ENCODE measurements at places on chromosomes 12 and 14.

GRCh38 chr14:33790996-33791395 is 159.9 kb downstream of the EGLN3 start:
- DNase-seq: no peak

DNA sequence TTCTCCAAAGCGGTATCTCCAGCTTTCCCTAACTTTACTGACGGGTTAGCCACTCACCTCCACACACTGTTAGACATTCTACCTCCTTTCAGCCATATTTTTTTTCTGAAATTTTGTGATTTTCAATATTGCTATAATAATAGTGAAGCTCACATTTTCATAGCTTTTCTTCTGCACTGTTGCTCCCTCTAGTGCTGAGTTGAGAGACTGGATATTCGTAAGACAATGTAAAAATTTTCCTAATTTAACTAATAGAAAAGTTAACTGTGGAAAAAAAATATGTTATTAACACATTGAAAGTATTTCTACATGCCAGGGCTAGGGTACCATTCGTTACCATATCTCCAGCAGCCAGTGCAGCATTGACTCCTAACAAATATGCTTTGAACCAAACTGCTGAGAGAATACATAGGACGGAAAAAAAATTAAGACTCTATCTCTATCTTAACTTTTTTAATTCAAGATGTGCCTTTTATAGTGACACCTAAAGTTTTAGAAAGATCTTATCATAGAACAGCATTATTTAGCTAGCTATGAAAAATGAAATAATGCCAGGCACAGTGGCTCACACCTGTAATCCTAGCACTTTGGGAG is 48.7 kb upstream of the ABCC9 start:
- DNase-seq: no peak

GRCh38 chr12:30911207-30911606 is 15.3 kb upstream of the TSPAN11 start:
- no peak for DNase-seq

DNA sequence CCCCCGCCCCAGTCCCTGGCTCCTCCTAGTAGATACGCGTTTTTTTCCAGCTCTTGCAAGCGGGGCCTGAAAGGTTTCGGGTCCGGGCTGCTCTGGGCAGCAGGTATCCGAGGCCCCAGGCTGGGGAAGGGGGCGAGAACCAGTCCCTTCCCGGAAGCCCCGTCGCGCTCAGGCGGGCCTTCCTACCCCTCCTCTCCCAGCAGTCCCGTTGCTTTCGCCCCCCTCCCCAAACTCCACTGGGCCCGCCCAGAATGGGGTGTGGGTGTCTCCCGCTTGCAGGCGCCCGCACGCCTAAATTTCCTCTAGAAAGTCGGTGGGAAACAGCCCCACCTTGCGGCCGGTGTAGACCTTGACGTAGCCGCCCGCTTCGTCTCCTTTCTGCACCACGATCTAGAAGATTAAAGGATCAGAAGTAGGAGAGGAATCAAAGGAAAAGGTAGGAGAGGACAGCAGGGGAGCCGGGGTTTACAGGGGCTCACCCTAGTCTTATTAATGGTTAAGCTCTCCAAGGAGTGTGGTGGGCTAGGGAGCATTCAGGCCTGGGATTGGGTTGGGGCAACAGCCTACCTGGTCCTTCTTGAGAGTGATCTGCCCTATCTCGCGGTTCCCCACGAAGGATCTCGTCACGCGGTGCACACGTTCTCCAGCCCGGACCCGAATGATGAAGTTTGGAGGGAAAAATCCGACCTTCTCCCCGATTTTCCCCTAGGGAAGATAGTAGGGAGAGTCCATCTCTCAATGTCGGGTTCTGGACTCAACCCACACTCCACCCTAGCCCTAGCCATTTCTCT is 7.3 kb downstream of the STAC3 start:
- peak; percentile 89 for DNase-seq

- no peak for DNase-seq
Observed at GRCh38 chr12:12946686-12947355, 5.1 kb downstream of the GPRC5D start.

- DNase-seq: no peak
Observed at GRCh38 chr12:127980585-127980984, 286.4 kb upstream of the TMEM132C start.

DNA sequence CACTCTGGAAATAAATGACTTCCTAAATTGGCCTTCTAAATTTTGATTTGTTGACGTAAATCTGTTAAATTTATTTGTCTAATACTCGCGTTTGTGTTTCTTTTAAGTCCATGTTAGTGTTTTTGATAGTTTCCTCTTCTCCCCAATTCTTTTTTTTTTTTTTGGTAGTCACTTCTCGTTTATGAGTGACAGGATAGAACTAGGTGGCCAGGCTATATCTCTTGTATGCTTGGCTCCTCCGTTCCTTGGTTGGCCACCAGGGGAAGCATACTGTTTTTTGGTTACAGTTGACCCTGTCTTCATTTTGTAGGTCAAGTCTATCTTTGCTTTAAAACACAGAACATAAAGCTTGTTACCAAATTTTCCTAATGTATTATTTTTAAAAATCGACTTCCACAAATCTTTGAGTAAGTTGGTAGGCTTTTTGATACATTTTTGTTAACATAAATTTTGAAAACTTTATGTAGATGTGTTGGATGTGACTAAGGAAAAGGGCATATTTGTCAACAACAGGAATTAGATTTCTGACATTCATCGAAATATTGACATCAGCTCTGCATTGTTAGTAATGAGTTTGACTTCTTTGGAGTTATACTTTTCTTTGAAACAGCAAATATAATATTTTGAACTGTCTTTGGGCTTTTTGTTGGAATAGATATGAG is 2.2 kb downstream of the RCOR1 start:
- DNase-seq: peak; percentile 75

DNA sequence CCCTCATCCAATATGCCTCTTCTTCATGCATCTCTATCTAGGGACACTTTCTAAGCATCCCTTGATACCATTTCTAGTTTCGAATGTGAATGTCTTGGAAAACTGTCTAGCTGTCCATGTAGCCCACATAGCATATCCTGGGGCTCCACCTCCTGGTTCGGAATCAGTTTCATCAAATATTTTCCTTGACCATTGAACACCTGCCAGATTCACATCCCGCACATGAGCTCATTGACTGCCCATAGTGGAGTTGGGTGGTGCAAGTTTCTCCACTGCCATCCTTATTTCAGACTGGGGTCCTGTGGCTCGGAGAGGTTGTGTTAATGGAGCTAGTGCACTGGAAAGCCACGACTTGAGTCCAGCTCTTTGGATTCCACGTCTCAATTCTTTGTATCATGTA is 58.6 kb upstream of the TMEM263 start:
- no peak for DNase-seq

DNA sequence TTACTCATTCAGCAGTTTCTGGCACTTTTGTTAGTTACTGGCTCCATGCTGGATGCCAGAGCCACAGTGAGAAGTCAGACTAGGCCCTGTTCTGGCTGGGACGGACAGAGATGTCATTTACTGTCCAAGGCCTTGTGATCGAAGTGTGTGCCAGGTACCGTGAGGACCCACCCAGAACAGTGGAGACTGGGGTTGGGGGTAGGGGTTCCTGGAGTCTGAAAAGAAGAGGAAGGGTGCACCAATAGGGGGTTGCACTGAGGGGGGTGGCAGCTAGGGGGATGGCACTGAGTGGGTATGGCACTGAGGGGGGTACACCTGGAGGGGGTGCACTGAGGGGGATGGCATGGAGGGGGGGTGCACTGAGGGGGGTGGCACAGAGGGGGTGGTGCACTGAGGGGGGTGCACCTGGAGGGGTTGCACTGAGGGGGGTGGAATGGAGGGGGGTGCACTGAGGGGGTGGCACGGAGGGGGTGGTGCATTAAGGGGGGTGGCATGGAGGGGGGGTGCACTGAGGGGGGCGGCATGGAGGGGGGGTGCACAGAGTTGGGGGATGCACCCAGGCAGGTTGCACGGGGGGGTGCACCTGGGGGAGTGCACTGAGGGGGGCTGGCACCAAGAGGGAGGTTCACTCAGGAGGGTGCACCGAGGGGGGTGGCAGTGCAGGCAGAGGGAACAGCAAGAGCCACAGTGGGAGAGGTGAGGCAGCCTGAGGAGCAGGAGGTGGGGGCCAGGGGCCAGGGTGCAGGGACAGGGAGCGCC is 10.6 kb upstream of the CYP46A1 start:
- peak; percentile 6 for DNase-seq

DNA sequence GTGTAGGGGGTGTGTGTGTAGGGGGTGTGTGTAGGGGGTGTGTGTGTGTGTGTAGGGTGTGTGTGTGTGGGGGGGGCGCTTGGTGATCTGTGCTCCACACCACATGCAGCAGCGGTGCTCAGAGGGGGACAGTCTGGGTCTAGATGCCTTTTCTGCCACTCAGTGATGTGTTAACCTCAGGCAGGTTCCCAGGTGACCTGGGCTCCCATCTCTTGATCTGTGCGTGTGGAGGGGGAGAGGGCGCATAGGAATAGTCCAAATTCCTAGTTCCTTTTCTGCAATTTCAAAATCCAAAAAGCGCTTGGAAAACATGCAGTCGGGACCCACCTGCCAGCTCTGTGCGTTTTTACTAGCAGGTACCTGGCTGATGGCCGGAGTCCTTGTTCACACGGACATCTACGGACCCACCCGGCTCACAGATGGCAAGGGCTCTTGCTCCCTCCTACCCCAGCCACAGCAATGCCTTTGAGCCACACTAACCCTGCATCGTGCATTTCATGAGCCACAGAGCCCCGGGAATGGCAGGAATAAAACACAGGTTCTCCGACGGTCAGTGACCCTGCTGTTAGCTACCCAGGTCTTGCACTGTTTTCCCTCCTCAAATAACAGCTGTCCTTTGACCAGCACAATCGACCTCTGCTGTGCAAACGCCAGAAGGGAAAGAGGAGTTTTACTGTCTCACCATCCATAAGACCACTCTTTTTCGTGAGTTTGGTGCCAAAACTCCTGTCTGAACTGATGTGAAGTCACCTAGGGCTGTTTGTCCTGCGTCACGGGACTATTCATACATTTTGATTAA is 120.8 kb downstream of the GLT1D1 start:
- no peak for DNase-seq

DNA sequence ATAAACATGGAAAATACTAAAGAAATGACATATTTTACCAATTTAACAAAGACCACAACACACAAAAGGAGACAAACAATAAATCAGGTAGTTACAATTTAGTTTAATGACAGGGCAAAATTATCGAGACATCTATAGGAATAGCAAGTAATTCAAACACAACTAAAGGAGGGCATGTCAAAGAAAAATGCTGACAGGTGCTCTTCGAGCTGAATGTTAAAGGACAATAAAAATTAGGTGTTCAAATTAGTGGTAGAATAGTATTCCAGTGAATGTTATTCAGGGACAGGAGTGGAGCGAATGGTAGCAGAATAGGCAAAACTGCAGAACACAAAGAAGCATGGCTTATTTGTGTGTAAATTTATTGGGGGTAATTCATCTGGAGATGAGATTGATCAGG is 1004.3 kb upstream of the FBXO33 start:
- no peak for DNase-seq

GRCh38 chr12:65023485-65023884 is 97.6 kb downstream of the WIF1 start:
- DNase-seq: no peak

GRCh38 chr12:113466454-113467141 is 5.1 kb downstream of the LHX5 start:
- no peak for DNase-seq

- DNase-seq: no peak
Observed at GRCh38 chr12:45648070-45648469, 81.4 kb upstream of the ARID2 start.

GRCh38 chr14:104475256-104475655 is 104.3 kb upstream of the C14orf180 start:
- DNase-seq: no peak

DNA sequence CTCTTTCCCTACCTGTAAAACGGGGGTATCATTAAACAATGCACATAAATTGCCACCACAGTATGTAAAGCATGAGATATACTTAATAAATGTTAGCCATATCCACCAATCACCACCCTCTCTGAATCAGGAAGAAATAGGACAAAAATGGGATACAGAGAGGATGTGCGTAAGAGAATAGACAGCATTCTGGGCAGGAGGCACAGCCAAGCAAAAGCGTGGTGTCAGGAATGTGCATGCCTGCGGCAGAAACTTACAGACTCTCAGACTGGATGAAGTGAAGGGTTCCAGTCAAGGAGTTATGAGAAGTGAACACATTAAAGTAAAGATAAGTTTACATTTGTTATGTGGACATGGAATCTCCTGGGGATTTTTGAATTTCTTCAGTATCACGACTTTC is 121.7 kb upstream of the MDM1 start:
- no peak for DNase-seq

- no peak for DNase-seq
Observed at GRCh38 chr12:10027721-10028120, 2.8 kb upstream of the CLEC9A start.

GRCh38 chr12:28024231-28024995 is 51.9 kb upstream of the PTHLH start:
- DNase-seq: no peak

DNA sequence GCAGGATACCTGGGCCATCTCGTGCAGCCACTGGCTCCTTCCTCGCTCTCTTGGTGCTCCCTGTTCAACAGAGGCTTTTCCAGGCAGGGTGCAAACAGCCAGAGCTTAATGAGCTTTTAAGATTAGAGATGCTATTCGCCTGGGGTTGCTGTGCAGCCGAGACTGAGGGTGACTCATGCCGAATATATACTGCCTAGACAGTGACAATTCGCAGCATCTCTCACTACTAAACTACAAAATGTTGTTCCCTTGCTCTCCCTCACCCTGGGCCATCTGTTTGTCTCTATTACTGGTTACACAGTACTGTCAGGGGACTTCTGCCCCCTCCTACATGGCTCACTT is 26.0 kb upstream of the TESC start:
- no peak for DNase-seq

DNA sequence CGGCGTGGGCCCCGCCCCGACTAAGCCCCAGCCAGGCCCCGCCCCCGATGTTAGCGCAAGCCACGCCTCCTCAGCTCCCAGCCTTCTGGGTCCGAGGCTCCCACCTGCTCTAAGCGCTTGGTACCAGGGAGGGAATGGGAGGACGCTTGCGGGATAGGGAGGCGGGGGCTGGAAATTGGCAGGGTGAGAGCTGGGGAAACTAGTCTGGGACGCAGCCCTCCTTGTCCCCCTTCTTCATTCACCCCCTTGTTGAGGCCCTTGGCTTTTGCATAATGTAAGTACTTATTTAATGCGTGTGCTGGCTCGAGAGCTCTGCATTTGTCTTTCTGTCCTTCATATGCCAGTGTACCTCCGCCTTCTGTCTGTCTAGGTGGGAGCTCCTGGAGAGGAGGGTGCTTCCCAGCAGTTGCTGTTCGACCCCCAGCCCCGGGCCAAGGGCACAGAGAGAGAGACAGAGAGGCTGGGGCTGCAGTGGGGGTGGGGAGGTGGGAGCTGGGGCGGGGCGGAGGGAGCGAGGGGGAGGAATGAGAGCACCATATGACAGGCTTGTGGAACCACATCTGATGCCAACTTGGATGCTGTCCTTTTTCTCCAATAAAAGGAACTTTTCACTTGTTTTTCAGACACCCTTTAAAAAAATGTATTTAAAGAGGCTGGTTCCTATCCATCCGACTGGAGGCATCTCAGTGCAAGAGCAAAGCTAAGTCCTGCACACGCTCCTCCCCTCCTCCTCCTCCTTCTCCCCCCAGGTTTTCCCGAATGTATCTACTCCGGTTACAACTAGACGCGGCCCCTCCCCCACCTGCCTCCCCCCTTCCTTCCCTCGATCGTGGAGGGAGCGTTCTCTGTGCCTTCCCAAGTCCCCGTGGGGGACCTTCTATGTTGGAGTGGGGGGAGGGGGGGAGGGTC is 25.6 kb upstream of the MAP1LC3B2 start:
- peak; percentile 91 for DNase-seq

GRCh38 chr14:23056145-23056955 is 970 bp downstream of the CDH24 start:
- peak; percentile 89 for DNase-seq

- no peak for DNase-seq
Observed at GRCh38 chr12:57242329-57242690, 8.7 kb downstream of the STAC3 start.

GRCh38 chr12:97375310-97375709 is 87.3 kb upstream of the RMST start:
- no peak for DNase-seq
